Lung (tissue), 17 donors: ENCODE measurements at places on chromosomes 5 and 9. TPM values are rescaled to one million over a fixed set of nuclear protein-coding genes. Genes with fewer than 3 reads are reported as not detected.

Gene TMEM174
- total RNA-seq, result not detected

Gene RASGRF2
- 12.0 TPM for total RNA-seq

DNA sequence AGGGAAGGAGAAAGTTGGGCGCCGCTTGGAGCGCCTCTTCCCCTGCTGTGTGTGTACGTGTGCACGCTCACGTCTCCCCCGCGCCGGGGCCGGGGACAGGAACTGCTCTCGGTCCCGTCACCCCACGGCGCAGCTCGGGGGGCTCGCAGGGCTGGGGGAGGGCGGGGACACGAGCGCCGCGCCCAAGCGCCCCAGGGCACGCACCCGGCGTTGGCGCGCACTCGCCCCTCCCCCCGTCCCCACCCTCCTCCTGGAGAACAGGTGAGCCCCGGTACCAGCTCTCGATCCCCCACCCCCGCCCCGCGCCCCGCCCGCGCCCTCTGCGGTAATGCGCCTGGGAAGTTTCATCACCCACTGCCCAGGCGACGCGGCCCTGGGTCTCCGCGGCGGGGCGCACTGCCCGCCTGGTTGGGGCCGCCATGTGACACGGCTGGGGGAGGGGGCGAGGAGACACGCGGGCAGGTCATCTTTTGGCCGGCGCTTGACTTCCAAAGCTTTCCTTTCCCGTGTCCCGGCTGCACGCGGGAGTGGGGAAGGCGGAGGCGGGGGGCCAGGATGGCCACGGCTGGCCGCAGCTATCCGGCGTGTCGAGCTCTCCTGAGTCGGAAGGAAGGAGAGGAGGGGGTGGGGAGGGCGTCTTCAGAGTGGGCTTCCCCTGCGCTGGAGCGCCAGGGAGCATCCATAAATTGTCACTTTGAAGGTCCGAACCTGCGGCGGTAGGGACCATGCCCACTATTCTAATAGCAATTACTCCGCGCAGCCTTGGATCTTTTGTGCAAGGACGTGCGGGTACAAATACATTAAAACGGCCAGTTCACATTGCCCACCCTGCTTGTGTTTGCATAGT lies 1.5 kb upstream of the STC2 start:
- no peaks in the 10 kb centered on the region for H3K4me1 ChIP-seq
- H3K36me3 ChIP-seq, result no peaks in the 10 kb centered on the region
- peaks cover 11% of the 10 kb centered on the region for H3K27me3 ChIP-seq
- H3K27ac ChIP-seq, result peak overlapping the region; percentile 15
- no peak overlapping the region for H3K4me3 ChIP-seq

GRCh38 chr5:180121826-180122413 lies 50.4 kb upstream of the RNF130 start:
- no peak overlapping the region for H3K4me3 ChIP-seq
- H3K27ac ChIP-seq, result no peak overlapping the region

GRCh38 chr5:132180134-132180745 lies 47.4 kb downstream of the P4HA2 start:
- no peaks in the 10 kb centered on the region for H3K27me3 ChIP-seq

GRCh38 chr5:140801494-140801841 lies 611 bp downstream of the PCDHA3 start:
- DNase-seq, result no peak
- no peak overlapping the region for H3K27ac ChIP-seq
- H3K36me3 ChIP-seq, result no peaks in the 10 kb centered on the region
- H3K4me1 ChIP-seq, result no peaks in the 10 kb centered on the region

- DNase-seq, result peak; percentile 57
- no peak overlapping the region for H3K4me3 ChIP-seq
- peaks cover 22% of the 10 kb centered on the region for H3K36me3 ChIP-seq
- no peak overlapping the region for H3K27ac ChIP-seq
- no peaks in the 10 kb centered on the region for H3K27me3 ChIP-seq
These were observed 24.3 kb downstream of the HMGCR start for GRCh38 chr5:75361310-75361709.

DNA sequence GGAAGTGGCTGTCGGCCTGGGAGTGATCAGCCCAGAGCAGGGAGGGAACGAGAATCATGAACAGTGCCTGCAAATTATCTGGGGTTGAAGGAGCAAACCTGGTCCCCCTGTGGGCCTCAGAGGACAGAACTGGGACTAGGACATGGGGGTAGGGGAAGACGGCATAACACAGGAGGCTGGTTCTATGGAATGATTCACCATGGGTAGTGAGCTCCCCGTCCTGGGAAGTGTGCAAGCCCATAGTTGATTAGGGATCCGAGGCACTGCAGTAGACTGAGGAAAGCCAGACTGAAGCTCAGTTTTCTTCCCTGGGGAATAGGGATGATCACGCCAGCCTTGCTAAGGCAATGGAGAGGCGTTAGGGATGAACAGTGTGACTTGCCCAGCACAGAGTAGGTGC lies 5.6 kb downstream of the ADGRD2 start:
- H3K36me3 ChIP-seq, result no peaks in the 10 kb centered on the region
- peaks cover 7% of the 10 kb centered on the region for H3K4me1 ChIP-seq
- peaks cover 16% of the 10 kb centered on the region for H3K27me3 ChIP-seq
- H3K4me3 ChIP-seq, result no peak overlapping the region

DNA sequence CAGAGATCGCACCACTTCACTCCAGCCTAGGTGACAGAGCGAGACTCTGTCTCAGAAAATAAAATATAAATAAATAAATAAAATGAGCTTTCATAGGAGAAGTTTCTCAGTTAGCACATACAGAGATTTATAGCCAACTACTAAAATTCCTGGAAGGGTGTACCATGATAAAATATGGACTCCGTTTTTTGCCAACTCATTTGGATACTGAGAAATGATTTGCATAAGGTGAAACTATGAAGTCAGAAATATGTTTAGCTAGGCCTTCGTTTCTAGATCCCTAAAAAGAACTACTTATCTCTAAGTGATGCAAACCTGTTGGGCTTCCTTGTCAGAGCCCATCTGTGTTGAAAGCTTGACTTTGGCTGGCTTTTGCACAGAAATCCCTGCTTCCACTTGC lies 56.9 kb upstream of the SLC1A1 start:
- no peak overlapping the region for H3K27ac ChIP-seq
- no peaks in the 10 kb centered on the region for H3K36me3 ChIP-seq
- no peak overlapping the region for H3K4me3 ChIP-seq
- DNase-seq, result no peak

GRCh38 chr5:1526190-1526631 lies 2.5 kb upstream of the LPCAT1 start:
- no peaks in the 10 kb centered on the region for H3K4me1 ChIP-seq
- no peak overlapping the region for H3K27ac ChIP-seq
- H3K4me3 ChIP-seq, result no peak overlapping the region
- H3K27me3 ChIP-seq, result no peaks in the 10 kb centered on the region
- no peaks in the 10 kb centered on the region for H3K36me3 ChIP-seq
- no peak for DNase-seq

GRCh38 chr5:125257057-125257972 lies 510.9 kb upstream of the ZNF608 start:
- no peaks in the 10 kb centered on the region for H3K4me1 ChIP-seq
- no peak overlapping the region for H3K4me3 ChIP-seq
- H3K36me3 ChIP-seq, result no peaks in the 10 kb centered on the region
- H3K27ac ChIP-seq, result no peak overlapping the region
- no peak for DNase-seq

GRCh38 chr9:32698706-32699277 lies 63.3 kb upstream of the TAF1L start:
- H3K4me3 ChIP-seq, result no peak overlapping the region
- DNase-seq, result no peak
- no peaks in the 10 kb centered on the region for H3K4me1 ChIP-seq
- H3K36me3 ChIP-seq, result no peaks in the 10 kb centered on the region
- H3K27me3 ChIP-seq, result no peaks in the 10 kb centered on the region

DNA sequence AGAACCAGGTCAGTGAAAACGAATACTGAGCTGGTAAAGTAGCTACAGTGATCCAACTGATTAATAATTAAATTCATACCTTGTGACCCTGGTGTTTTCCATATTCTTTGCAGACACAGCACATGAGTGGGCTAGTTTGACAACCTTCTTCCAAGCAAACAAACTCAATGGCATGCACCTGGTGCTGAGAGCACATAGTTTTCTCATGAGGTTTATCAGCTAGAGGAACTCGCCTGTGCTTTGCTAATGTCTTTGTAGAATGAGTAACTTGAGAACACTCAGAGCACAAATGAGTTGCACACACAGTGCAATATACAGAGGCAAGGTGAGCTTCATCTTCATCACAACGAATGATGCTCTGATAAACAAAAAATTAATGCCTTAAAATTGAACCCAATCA lies 12.6 kb downstream of the TRIM23 start:
- peaks cover 2% of the 10 kb centered on the region for H3K4me1 ChIP-seq
- H3K27ac ChIP-seq, result no peak overlapping the region
- peak; percentile 61 for DNase-seq

Gene GRM6
- not detected for total RNA-seq

- H3K36me3 ChIP-seq, result no peaks in the 10 kb centered on the region
- DNase-seq, result no peak
- no peaks in the 10 kb centered on the region for H3K27me3 ChIP-seq
- no peak overlapping the region for H3K4me3 ChIP-seq
- H3K4me1 ChIP-seq, result no peaks in the 10 kb centered on the region
These were observed 435.7 kb downstream of the SH3GL2 start for GRCh38 chr9:18014556-18014955.

Gene SCGB3A2
- total RNA-seq, result 305 TPM
